ENCODE measurements at places on chromosomes 1 and 21.

- DNase-seq, result no peak
Measured at GRCh38 chr1:58883037-58883887, 99.4 kb upstream of the JUN start.

DNA sequence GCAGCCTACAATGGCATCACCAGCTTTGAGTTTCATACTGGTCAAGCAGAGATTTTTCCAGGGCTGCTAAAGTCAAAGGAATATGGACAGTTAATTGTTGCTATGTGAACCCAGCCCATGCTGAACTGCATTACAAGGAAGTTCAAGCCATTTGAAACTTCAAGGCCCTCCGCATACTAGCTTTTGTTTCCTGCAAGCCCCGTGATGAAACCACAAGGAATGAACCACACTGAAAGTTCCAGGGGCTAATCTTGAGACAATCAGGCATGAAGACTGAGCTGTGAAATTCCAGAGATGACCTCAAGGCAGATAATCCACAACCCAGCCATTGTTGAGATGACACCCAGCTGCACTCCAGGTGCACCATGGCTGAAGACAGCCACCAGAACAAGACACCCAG is 180.8 kb downstream of the C1orf21 start:
- no peak for DNase-seq

GRCh38 chr21:37737507-37737906 is 178.8 kb downstream of the KCNJ6 start:
- DNase-seq, result no peak

DNA sequence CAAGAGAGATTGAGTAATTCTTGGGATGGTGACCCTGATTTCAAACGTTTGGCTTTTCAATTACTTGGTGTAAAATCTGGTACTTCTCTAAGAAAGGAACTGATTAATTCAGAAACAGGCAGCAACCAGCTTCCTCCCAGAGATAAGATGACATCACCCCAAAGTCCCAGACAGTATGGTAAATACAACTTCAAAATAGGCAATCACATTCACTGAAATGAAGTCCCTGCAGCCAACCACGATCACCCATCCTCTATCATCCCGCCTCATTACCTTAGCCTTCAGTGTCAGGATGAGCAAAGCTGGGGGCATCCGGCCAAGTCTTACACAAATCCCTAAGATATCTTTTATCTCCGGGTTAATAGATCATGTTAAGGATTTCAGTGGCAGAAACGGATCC is 26.4 kb upstream of the RUNX1 start:
- no peak for DNase-seq

GRCh38 chr1:201763455-201764140 is 65.4 kb upstream of the IPO9 start:
- DNase-seq, result no peak

DNA sequence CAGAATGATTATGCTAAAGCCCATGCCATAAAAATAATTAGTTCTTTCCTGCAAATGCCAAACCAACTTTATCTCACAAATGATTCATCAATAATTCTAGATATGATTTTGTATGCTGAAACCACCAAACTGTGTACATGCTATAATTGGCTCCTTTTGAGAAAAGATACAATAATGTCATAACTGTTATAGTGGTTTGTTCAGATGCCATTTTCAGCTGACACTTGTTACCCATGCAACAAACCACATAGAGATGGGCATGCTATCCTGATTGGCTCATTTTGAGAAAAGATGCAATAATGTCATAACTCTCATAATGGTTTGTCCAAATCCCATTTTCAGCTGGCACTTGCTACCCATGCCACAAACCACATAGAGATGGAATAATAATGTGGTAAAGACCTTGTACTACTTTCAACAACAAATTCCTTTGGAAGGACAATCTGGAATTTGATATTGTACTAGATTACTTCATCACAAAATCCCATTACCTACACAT is 283.8 kb downstream of the TPR start:
- DNase-seq, result no peak

DNA sequence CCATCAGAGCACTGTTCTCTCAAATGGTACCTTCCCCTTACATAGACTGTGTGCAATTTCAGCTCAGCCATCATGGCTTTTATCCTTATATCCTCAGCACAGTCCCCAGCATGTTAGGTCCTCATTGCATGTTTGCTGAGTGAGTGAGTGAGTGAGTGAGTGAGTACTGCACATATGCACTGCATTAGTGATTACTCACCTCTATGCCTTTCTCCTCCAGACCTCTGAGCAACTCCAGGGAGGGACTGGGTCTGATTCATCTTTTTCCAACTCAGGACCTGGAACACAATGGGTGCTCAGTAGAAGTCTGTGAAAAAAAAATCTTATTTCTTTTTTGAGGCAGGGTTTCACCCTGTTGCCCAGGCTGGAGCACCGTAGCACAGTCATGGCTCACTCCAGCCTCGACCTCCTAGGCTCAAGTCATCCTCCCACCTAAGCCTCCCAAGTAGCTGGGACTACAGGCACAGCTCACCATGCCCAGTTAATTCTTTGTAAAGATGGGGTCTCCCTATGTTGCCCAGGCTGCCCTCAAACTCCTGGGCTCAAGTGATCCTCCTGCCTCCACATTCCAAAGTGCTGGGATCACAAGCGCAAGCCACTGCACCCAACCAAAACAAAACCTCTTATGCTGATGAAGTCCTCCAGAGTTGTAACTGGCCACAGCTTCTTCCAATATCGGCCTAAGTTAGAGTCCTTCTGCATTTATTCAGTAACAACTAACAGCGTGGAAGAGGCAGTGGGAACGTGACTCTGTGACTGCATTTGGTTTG is 23.7 kb downstream of the RNU5D-1 start:
- no peak for DNase-seq

GRCh38 chr21:34909492-34910292 is 139.4 kb downstream of the RUNX1 start:
- DNase-seq, result no peak

DNA sequence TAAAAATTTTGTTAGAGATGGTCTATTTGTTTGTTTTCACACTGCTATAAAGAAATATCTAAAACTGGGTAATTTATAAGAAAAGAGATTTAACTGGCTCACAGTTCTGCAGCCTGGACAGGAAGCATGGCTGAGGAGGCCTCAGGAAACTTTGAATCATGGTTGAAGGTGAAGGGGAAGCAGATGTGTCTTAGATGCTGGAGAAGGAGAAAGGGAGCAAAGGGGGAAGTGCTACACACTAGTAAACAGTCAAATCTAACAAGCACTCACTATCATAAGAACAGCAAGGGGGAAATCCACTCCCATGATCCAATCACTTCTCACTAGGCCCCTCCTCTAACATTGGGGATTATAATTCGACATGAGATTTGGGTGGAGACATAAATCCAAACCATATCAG is 76.8 kb upstream of the COL24A1 start:
- DNase-seq, result no peak

DNA sequence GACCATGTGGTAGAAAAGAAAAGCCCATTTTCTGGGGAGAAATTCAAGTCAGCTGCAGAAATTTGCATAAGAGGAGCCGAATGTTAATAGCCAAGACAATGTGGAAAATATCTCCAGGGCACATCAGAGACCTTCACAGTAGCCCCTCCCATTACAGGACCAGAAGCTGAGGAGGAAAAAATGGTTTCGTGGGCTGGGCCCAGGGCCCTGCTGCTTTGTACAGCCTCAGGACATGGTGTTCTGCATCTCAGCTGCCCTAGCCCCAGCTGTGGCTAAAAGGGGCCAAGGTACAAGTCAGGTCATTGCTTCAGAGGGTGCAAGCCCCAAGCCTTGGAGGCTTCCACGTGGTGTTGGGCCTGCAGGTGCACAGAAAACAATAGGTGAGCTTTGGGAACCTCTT is 108.3 kb downstream of the DMRTB1 start:
- no peak for DNase-seq

GRCh38 chr21:19353256-19353655 is 949.7 kb upstream of the TMPRSS15 start:
- no peak for DNase-seq

- no peak for DNase-seq
Measured at GRCh38 chr1:209618756-209619420, 33.3 kb downstream of the LAMB3 start.

DNA sequence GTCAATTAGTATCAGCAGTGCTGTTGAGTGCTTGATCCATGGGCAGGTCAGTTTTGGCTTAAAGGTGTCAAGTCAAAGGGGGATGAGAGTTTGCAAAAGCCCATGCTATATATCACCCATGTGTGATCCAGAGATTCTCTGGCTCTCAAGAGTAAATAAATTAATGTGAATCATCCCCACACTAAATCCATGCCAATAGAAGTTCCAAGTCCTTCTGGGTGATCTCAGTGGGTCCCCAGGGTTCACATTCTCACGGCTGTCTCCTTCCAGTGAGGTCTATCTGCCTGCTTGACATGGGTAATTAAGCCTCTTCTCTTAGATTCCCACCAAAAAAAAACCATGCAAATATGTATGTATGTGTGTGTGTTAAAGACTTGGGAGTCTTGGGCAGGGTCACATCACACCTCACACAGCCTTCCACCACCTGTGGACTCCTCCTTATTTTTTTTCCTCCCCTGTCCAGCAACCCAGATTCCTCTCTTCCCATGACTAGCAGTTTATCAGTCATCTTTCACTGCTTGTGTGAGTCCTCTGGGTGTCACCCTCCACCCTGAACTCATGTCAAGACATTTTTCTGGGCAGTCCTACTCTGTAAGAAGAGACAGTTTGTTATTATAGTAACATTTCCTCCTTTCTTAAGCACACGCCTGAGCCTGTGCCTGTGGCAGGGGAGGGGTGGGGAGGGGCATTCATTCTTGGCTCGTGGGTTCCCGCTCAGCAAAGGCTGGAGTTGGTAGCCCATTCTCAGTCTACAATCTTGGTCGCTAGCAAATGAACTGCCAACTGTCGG is 14.3 kb upstream of the S100A11 start:
- no peak for DNase-seq

DNA sequence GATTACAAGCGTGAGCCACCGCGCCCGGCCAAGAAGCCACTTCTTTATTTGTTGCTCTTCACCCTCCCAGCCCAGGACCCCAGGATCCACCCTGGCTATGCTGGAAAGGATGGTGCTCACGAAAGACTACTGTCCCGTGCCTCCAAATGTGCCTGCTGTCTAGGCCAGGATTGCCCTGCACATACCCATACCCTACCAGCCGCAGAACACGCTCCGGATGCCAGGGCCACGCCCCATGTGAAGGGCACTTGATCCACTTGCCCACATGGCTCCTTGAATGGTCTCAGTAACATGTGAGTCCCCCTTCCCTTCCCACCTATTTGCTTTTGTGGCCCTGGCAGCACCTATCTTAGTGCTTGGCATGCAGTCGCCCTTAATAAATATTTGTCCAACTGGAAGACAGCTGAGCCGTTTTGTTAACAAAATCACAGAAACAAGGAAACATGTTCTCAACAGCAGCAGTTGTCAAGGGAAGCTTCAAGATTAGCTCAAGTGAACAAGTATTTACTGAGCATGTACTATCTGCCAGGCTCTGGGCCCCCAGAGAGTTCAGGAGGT is 13.8 kb upstream of the UBXN10 start:
- no peak for DNase-seq

DNA sequence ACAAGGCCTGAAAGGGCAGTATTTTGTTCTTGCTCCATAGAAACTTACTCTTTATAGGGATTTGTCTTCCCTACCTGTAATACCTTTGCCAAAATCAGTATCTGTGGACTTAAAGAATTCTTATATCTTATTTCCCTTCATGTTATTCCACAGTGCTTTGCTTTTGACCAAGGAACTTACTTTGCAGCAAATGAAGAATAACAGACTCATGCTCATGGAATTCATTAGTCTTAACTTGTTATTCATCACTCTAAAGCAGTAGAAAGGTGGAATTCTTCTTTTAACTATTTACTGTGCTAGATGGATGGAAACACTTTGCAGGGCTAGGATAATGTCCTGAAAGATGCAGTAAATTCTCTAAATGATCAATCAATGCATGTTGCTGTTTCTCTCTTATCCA is 45.9 kb downstream of the DUSP10 start:
- DNase-seq, result no peak

GRCh38 chr21:42956824-42957630 is 17.3 kb upstream of the PKNOX1 start:
- DNase-seq, result no peak

DNA sequence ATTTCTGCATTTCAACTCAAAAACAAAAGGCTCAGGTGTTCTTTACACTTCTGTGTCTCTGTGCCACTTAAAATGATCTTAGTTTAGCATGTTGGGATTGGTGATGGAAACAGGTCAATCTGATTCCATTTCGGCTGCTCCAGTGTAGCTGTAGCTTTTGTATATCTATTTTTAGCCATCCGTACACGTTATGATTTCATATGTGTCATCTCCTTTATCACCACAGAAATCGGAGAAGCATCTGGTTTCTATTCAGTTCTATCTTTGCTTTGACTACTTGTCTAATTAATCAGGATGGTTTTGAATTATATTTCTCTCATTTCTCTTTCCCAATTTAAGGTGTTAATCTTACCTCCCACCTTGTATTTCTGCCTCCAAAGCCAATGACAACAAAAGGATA is 41.1 kb downstream of the RGS21 start:
- no peak for DNase-seq

DNA sequence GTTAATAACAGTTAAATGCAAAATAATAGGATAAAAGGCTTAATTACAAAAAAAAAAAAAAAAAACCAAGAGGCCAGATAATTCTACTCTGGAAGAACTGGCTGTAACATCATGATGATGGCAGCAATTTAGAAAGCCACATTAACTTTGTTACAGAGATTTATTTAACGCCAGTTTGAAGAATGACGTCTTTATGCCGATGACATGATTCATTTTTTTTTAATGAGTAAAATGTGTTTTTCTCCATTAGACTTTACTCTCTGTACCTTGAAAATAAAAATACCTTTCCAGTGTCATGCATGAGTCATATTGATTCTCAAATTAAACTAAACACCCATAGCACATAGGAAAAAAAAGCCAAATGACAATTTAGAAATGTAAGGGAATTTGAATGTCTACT is 226.1 kb downstream of the RGS7 start:
- DNase-seq, result no peak

DNA sequence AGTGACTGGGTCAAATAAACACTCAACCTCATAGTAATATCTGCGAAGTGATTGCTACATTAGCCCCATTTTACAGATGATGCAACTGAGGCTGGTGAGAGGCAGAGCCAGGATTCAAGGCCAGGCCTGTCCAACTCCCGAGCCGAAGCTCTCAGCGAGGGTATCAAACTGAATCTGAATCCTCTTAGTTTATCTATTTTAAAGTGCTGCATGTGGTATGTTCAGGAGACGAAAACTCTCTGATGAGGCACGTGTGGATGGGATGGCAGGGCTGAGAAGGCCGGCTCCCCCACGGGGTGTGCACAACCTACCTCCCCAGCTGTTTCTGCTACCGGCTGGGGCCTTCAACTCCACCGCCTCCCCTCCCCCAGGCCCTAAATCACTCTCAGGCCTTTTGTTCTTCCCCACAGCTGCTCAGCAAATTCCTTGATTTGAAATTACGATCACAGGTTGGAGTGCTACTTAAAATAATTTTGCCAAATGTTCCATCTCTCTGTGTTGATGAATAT is 171.8 kb downstream of the TOMM20 start:
- DNase-seq, result no peak
